Activated CD4-positive, CD25-positive, alpha-beta regulatory T cell (primary cell): ENCODE measurements at places on chromosomes 4 and X.

GRCh38 chrX:40772290-40772689 is 36.9 kb upstream of the MED14 start:
- no peak for DNase-seq

- DNase-seq: no peak
Measured at GRCh38 chrX:133929836-133930464, 55.4 kb downstream of the GPC3 start.

- no peak for DNase-seq
Measured at GRCh38 chr4:80475798-80476197, 140.3 kb downstream of the CFAP299 start.

- no peak for DNase-seq
Measured at GRCh38 chr4:3203971-3204431, 45.0 kb upstream of the MSANTD1 start.

- no peak for DNase-seq
Measured at GRCh38 chr4:77268108-77268507, 111.1 kb downstream of the CCNG2 start.

DNA sequence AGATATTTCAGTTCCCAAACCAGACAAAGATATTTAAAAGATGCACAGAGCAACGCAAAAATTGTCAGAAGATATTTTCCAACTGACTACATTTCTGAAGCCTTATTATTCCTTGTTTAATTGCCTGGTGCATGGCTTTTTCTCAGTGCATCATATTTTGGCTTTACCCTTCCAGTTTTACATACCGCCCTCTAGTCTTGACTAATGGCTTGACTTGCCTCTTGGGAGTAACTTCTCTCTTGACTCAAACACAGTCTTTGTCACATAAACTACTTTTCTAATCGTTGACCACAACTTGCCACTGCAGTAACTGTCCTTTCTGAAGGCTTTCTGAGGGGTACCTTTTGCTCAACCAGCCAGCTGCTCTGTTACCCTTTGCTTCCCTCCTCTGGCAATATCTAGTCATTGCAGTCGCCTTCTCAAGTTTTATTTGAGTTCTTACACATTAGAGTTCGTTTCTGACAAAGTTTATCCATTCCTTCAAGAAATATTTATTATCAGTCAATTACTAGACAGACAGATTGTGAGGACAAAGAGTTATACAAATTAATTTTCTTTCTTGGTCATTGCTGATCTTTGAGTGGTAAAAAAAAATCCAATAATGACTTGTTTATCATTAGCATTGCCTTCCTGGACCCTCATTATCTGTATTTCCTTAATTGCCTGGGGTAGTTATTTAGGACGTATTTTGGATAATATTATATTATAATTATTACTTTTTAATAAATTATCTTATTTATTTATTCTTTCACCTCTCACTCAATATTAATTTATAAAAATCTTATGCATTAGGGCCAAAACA is 506.9 kb upstream of the PCDH10 start:
- DNase-seq: no peak

GRCh38 chr4:164056426-164057142 is 562.1 kb downstream of the TMA16 start:
- DNase-seq: no peak

GRCh38 chr4:38600575-38600974 is 63.4 kb upstream of the KLF3 start:
- no peak for DNase-seq

- DNase-seq: no peak
Measured at GRCh38 chrX:9320940-9321339, 143.9 kb upstream of the TBL1X start.

- no peak for DNase-seq
Measured at GRCh38 chrX:42664680-42665079, 113.3 kb downstream of the PPP1R2C start.

DNA sequence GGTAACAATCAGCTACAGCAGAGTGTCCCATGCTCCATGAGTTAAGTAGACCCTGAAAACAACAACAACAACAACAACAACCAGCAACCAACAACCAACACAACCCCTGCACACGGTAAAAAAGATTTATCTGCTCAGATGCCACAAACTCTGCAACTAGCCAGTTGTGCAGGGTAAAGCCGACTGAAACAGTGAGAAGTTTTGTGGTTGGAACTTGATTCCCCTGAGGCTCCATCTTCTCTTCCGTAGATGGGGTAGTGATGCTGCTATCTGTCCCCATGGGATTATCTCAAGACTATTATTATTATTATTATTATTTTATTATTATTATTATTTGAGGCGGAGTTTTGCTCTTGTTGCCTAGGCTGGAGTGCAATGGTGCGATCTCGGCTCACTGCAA is 50.6 kb upstream of the RAPGEF2 start:
- DNase-seq: no peak
